ENCODE measurements at places on chromosomes 3 and 15.

- DNase-seq, result no peak
Measured at GRCh38 chr3:98697225-98697624, 65.9 kb upstream of the ST3GAL6 start.

GRCh38 chr3:180469149-180469548 lies 132.8 kb upstream of the TTC14 start:
- DNase-seq, result no peak

DNA sequence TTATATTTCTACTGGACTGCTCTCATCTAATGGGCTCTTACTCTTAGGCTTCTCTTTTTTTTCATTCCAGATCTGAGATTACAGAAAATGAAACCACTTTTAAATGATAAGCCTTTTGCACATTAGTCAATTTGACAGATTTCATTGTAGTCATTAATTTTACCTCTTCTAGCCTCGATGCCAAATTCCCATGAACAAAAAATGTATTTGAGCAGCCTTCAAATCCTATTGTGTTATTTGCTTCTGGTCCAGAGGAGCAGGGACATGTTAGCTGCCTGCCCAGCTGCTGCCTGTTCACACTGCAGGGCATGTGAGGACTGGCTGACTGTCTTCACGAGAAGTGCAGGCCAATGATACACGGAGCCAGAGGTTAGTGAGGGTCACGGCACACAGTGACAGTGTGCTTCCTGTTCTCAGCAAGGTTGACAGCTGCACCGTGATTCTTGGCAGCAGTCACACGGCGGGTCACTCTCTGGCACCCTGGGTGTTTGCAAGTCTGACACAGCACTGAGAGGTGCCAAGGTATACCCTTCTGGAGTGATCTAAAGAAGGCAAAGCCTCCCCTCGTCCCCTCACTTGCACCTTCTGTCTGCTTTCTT lies 40.8 kb downstream of the KAT2B start:
- DNase-seq, result no peak

- no peak for DNase-seq
Measured at GRCh38 chr3:159734681-159735080, 254.0 kb upstream of the IL12A start.

- DNase-seq, result no peak
Measured at GRCh38 chr3:10556312-10556711, 50.9 kb upstream of the ATP2B2 start.

DNA sequence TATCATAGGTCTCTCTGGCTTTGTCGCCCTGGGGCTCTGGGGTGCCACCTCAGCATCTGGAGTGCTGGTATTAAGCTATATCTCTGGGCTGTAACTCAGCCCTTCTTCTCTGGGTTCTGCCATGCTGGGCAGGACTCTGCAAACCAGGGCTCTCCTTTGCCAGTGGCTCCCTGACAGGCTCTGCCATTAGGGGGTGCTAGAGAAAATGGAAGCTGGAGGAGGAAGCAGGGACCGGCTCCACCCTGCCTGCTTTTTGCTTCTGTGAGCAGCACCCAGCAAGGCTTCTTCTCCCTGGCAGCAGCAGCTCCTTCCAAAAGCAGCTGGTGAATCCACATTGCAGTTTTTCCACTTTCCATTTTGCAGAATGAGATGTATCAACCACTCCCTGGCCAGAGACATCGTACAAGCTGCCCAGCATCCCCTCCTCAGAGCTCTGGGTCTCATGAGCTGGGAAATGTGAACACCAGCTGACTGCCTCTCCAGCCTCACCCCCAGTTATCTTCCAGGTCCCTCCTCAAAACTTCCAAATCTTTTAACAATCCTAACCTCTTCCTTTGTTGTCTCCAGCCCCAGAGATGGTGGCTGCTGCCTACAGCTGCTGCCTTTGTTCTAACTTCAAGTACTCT lies 165.0 kb downstream of the ABHD5 start:
- DNase-seq, result peak; percentile 6

DNA sequence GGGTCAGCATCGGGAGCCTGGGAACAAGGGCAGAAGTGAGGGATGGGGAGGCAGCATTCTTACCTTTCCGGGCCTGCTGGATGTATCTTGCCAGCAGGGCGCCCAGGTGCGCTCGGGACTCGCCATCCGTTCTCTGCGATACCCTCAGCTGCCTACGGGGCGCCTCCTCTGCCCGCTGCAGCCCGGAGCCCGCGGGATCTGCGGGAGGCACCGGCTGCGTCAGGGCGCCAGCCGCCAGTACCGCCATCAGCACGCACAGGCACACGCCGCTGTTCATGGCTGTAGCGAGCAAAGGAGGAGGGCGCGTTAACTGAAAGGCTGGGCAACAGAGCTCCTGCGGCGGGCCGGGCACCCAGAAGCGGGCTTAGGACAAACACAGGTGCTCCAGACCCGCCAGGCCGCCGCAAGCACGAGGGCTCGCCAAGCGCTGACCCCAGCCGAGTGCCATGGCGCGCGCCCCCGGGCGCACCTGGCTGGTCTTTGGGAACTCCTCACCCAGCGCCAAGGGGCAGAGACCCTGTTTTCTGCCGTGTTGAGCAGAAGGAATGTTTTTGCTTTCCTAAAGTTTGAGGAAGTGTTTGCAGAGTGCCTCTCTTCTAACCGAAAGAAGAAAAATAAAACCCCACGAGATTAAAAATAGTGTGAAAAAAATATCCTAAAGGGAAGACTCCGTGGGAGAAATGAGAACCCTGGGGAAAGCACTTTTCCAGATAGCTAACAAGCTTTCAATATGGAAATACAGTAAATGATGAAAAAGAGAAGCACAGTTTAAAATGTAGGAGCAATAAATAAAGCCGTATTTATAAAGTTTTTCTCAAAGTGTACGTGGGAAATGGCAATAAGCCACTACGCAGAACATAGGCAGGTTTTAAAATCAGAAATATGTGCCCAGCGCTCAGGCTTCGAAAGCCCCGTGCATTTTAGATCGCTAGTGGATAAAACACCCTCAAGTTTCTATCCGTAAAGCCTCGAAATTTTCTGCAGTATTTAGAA lies 2.3 kb downstream of the CCK start:
- no peak for DNase-seq

- DNase-seq, result no peak
Measured at GRCh38 chr15:74258456-74259291, 22.5 kb downstream of the CCDC33 start.

GRCh38 chr15:89072277-89072869 lies 15.9 kb upstream of the ABHD2 start:
- DNase-seq, result no peak

- no peak for DNase-seq
Measured at GRCh38 chr3:117278424-117279190, 569.0 kb downstream of the TUSC7 start.

- DNase-seq, result no peak
Measured at GRCh38 chr15:100642950-100643338, 40.6 kb downstream of the ASB7 start.

GRCh38 chr15:94421706-94422105 lies 190.3 kb downstream of the MCTP2 start:
- DNase-seq, result no peak

GRCh38 chr15:68885070-68885469 lies 45.3 kb upstream of the SPESP1 start:
- no peak for DNase-seq

DNA sequence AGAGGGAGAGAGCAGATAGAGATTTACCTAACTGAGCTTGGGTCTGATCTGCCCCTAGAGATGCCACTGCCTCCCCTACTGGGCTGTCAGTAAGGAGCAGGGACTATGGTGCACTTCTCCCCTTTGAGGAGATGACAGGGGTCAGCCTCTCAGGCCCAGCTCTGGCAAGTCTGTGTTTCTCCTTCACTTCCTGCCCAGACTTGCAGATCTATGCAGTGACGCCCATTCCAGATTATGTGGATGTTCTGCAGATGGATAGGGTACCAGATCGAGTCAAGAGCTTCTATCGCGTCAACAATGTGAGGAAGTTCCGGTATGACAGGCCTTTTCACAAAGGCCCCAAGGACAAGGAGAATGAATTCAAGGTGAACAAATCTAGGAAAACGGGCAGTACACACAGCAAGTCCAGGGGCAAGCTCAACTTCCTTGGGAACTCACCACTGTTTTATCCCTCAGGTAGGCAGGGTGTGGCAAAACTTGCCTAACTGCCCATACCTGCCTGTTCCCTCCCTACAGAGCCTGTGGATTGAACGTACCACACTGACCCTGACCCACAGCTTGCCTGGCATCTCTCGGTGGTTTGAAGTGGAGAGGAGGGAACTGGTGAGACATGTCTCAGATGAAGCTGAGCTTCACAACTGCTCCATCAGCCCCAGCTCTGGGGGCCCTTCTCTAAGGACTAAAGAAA lies 29.1 kb upstream of the MANF start:
- no peak for DNase-seq

DNA sequence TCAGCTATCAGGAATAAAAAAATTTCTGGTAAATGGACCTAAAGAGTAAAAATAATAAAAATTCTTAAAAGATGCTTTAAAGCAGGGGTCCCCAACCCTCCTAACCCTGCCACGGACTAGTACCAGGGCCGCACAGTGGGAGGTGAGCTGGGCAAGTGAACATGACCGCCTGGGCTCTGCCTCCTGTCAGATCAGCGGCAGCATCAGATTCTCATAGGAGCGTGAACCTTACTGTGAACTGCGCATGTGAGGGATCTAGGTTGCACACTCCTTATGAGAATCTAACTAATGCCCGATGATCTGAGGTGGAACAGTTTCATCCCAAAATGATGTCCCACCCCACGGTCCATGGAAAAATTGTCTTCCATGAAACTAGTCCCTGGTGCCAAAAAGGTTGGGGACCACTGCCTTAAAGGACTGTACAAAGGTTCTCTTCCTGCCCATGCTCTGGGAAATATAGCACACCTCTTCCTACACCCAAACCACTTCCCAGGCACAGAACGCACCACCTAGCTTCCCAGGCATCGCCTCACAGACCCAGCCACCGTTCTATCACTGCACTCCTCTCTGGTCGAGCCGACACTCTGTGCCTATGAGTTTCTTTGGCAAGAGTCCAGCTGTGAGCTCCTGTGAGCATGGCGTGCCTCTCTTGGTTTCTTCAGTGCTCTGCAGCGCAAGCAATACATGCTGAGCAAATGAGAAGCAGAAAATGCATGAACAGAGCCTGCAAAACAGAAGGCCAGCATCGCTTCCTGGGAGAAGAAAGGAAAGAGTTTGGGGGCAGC lies 104.9 kb downstream of the OCA2 start:
- no peak for DNase-seq

DNA sequence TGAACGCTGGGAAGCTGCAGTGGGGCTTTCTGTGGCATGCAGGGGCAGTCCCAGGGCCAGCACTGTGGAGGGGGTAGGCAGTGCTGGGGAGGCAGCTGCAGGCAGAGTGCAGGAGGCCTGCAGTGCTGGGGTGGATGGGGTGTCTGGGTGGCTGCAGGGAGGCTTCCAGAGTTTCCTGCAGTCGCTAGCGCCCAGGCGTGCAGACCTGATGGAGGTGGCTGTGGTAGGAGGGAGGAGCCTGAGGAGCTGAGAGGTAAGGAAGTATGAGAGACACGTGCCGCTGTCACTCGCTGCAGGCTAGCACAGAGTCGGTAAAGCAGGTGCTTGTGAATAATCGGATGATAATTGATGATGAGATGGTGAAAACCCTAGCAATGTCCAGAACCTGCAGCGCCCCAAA lies 16.3 kb downstream of the SYNM start:
- DNase-seq, result no peak

- no peak for DNase-seq
Measured at GRCh38 chr3:78940626-78941025, 827.2 kb downstream of the ROBO1 start.

DNA sequence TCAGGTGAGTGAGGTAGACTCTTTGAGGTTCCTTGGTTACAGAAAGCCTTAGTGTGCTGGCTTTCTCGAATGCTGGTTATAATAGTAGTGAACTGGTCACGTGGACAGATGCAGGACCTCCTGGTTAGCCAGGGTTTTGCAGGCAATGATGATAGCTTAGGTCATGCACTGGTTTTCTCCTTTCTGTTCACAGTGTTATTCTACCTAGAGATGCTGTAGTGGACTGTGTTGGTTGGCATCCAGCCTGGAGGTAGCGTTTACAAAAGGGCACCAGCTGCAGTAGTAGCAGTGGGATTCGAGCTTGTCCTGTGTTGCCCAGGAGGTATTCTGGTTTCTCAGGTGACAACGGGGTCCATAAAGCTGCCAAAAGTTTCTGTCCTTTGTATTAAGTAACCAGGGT lies 27.0 kb downstream of the PCCB start:
- no peak for DNase-seq

DNA sequence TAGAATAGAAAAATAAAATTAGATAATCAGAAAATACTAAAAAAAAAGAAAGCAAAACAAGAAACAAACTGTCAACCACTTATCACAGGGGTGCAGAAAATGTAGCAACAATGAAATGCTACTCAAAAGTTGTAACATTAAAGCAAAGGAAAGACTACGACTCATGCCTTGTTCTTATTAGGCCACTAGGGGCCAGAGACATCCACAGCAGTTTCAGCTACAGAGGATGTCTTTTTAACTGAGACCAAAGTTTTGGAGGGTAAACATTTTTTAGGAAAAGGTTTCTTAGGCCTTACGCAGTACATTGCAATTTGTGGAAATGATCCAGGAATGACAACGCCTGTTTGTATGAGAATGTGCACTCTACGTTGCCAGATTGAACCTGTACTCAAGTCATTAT lies 15.4 kb upstream of the CADM2 start:
- DNase-seq, result no peak

DNA sequence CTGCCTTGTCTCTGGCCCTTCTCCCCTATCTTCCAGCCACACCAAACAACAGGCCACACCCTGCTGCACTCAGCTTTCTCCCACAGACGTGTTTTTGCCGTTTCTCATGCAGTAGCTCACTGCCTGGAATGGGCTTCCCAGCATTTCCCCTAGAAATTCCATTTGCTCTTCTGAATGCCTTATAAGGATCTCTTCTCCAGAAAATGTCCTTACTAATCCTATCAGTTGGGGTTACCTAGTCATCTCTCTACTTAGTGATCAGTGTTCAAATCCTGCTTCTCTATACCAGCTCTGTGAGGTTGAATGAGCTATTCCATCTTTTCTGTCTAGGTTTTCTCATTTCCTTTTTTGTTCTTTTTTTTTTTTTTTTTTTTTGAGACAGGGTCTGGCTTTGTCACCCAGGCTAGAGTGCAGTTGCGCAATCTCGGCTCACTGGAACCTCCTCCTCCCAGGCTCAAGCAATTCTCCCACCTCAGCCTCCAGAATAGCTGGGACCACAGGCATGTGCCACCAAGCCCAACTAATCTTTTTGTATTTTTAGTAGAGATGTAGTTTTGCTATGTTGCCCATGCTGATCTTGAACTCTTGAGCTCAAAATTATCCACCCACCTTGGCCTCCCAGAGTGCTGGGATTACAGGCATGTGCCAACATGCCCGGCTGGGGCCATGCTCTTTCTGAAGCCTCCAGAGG lies 98.2 kb upstream of the CHD2 start:
- no peak for DNase-seq

- no peak for DNase-seq
Measured at GRCh38 chr15:62403164-62403809, 238.2 kb upstream of the C2CD4B start.

- no peak for DNase-seq
Measured at GRCh38 chr15:23472678-23473077, 25.6 kb upstream of the GOLGA6L2 start.

GRCh38 chr15:32840507-32841245 lies 122.9 kb downstream of the GREM1 start:
- DNase-seq, result no peak

- DNase-seq, result no peak
Measured at GRCh38 chr3:2802429-2802828, 307.7 kb downstream of the IL5RA start.

Measured in renal cortex interstitium (tissue), 15 donors.